ENCODE measurements at places on chromosomes 5 and 9. TPM values are rescaled to one million over a fixed set of nuclear protein-coding genes. Genes with fewer than 3 reads are reported as not detected.

LYSMD3 gene
- 21.3 TPM for polyA plus RNA-seq

TPPP gene
- polyA plus RNA-seq: 1.8 TPM

LECT2 gene
- polyA plus RNA-seq: not detected

TRIP13 gene
- 0.83 TPM for polyA plus RNA-seq

DNAJC18 gene
- 2.6 TPM for polyA plus RNA-seq

PSMD5 gene
- 6.2 TPM for polyA plus RNA-seq

CORO2A gene
- polyA plus RNA-seq: 0.09 TPM

GARIN3 gene
- polyA plus RNA-seq: not detected

WDR38 gene
- polyA plus RNA-seq: 0.05 TPM

C6 gene
- polyA plus RNA-seq: 0.14 TPM

BAAT gene
- 0.08 TPM for polyA plus RNA-seq

CCNO gene
- polyA plus RNA-seq: not detected

DNM1 gene
- polyA plus RNA-seq: 1.1 TPM

PRLR gene
- polyA plus RNA-seq: 0.04 TPM

GRM6 gene
- not detected for polyA plus RNA-seq

SPOCK1 gene
- polyA plus RNA-seq: 7.1 TPM

Measured in psoas muscle (tissue), 8 donors.